ENCODE measurements at places on chromosomes 13 and 19. TPM values are rescaled to one million over a fixed set of nuclear protein-coding genes. Genes with fewer than 3 reads are reported as not detected.
A peak's percentile ranks its signal among the peaks of the same experiment; 100 is the strongest.

DNA sequence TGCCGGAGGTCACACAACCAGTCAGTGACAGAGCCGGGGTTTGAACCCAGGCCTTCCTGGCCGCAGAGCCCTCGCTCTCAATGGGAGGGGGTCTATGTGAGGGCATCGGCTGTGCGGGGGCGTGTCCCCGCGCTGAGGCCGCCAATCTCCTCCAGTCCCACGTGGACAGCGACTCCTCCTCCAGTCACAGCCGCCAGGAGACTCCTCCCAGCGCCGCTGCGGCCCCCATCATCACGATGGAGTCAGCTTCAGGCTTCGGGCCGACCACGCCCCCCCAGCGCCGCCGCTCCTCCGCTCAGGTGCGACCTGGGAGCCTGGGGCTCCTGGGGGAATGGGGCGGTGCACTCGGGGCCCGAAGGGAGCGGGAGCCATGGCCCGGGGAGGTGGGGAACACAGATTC lies 6.0 kb downstream of the SPRED3 start:
- ATAC-seq = no peak

GRCh38 chr13:46605825-46606554 lies 53.0 kb downstream of the LRCH1 start:
- no peak for ATAC-seq

- no peak for ATAC-seq
Observed at GRCh38 chr19:29450812-29451211, 75.0 kb upstream of the VSTM2B start.

DNA sequence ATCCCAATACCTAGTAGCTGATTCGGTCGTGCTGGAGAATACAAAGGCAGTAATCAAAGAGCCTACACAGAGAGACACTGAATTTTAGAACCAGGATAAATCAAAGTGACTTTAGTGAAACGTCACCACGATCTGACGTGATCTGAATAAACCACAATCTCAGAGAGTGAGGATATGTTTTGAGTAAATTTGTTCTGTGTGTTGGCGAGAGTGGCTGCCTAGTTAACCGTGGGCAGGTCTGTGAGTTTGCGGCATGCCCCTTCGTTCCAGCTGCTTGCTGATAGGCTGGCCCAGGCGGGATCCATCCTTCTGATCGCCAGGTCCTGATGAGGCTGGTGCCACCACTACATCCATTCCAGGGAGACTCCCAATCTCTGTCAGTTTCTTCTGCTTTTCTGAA lies 40.4 kb downstream of the LRCH1 start:
- no peak for ATAC-seq

DNA sequence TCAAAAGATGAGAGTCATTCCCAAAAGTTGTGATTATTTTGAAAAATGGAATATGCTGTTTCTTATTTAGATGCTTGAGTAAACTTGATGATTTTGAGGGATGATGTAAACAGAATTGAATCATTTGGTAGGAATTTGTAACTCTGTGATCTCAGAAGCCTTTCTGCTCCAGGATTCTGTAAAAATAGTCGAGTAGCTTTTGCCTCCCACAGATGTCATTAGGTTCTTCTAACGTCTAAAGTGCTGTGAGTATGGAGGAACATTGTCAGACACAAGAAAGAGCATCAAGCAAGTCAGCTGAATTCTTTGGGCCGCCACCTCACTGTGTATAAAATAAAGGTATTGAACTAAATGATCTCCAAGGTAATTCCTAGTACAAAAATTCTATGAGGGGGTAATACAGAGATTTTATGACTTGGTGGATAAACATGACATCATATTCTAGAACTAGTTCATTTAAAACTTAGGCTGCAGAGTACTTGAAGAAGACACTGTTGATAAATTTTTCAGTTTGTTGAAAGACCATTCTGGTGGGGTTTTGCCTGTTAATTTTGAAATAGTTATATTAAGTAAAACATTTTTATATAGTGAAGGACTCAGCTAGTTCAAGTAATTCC lies 1.4 kb upstream of the GPR183 start:
- no peak for ATAC-seq

Gene ZNF524
- 23.3 TPM for total RNA-seq

DNA sequence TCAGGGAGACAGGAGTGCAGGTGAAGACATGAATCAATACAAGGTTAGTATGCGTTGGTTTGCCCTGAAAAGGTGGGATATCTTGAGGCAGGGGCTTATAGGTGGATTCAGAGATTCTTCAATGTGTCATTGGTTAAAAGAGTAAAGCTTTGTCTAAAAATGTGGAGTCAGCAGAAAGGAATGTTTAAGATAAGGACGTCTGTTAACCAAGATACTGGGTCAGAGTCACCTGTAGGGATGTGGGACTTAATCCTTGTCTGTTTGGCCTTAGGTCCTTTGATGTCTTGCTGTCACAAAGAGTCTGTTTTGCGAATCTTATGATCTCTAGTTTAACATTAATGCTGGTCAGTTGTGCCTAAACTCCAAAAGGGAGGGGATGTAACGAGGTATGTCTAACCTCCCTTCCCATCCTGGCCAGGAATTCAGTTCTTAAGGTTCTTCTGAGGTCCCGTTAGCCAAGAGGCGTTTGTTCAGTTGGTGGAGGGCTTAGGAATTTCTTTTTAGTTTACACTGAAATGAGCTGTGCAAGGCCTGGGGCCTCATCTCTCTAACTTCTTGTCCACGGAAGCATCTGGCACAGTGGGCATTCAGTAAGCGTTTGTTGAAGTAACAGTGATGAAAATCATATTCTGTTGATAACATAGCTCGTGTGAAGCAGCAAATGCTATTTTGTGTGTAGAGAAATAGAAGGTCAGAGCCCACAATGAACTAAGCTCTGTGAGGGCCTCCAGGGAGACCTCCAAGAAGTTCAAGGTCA lies 96.2 kb upstream of the RNF113B start:
- ATAC-seq = no peak

DNA sequence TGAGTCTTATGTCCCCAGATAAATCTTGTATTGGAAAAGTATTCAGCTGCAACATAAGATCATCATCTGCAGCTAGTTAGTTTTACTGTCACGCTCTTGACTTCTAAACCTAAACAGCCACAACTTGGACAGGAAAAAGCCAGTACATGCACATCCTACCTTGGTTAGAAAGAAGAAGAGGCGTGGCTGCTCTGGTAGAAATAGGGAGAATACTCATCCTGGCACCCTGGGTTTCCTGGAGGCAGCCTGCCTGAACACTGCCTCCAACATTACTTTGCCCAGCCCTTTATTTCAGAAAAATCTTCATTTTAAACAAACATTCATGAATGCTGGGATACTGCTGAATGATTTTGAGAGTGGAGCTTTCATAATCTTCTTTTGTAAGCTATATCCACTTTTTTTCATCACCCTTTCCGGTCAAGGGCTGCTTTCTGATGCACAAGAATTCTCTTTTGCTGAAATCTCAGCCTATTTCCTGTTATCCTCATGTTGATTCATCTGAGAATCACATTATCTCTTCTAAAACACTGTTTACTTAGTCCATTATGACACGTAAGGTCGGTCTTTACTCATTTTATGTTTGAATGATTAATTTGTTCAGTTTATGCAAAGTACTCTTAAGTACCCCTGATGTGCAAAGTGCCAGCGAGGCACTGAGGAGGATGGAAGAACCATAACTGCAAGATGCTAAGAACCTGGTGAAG lies 55.2 kb downstream of the STARD13 start:
- no peak for ATAC-seq

- ATAC-seq = no peak
Observed at GRCh38 chr13:50016444-50016843, 1.2 kb downstream of the KCNRG start.

DNA sequence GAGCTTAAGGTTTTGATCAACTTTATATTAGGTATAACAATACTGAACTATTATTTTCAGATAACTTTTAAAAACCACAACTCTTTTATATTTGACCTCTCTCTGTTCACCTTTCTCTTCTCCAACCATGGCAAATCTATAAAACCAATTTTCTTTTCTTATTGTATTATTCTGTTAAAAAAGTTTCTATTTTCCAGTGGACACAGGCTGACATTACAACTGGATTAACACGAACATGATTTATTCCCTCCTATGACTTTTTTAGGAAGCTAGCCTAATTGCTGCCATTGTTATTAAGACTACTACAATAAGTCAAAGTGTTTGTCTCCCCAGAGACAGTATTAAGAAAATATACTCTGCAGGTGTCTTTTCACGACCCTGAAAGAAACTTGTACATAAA lies 2291.1 kb upstream of the PCDH20 start:
- no peak for ATAC-seq

DNA sequence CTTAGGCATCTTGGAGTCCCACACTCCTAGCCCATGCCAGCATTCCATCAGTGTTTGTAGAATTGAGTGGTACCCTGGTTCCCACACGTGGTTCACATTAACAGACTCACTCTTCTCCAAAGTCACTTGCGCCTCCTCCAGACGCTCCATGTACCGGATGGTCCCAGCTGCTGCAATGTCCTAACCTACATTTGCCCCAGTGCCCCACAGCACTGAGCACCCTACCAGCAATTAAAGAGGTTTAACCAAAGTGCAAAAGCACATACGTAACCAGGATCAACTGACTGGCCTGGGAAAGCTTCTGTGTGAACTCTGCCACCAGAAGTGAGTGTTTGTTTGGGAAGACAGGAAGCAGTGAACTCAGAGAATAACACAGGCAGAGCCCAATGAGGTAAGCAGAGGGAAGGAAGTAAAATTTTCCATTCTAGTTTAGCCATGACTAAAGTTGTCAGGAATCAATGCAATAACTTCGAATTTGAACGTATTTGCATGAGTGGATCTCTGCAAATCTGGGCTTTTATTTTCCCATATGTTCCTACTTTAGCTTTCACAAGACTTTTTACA lies 7.3 kb upstream of the MEDAG start:
- peak; percentile 80 for ATAC-seq

Gene NKPD1
- not detected for total RNA-seq

Gene B3GNT8
- total RNA-seq = 6.1 TPM

GRCh38 chr13:22757530-22758120 lies 423.2 kb upstream of the SGCG start:
- no peak for ATAC-seq

Gene WDR18
- 7.2 TPM for total RNA-seq

DNA sequence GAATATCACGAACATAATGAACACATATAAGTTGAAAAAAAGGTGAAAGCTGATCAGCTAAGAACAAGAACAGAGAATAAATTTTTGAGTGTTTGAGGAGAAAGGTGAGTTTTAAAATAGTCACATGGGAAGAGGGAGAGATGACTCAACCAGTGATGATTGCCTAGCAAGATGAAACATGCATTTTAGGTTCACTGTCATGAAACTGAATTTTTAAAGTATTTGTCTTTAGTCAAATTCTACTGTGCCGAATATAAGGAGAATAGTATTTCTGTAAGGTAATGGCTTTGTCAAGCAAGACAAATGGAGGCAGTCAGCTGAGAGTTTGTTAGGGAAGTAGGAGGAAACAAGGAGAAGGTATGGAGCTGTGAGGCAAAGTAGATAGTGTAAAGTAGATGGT lies 2557.4 kb downstream of the PCDH9 start:
- ATAC-seq = no peak

- no peak for ATAC-seq
Observed at GRCh38 chr19:38684862-38685665, 37.6 kb downstream of the ACTN4 start.

DNA sequence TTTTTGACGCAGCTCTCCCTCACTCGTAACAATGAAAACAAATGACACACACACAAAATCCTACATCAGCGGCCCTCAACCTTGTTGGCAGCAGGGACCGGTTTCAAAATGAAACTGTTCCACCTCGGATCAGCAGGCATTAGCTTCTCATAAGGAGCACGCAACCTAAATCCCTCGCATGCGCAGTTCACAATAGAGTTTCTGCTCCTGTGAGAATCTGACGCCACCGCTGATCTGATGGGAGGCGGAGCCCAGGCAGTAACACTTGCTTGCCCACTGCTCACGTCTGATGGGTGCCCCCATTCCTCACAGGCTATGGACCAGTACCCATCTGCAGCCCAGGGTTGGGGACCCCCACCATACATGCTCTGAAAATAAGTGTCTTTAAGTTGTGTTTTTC lies 43.4 kb downstream of the DHRS12 start:
- no peak for ATAC-seq

Gene POP4
- 63.4 TPM for total RNA-seq

Gene PEG3
- 13.9 TPM for total RNA-seq

Gene ZNF763
- 8.1 TPM for total RNA-seq

- ATAC-seq = no peak
Observed at GRCh38 chr19:30682146-30682998, 310.2 kb downstream of the ZNF536 start.

GRCh38 chr13:44230736-44231135 lies 142.9 kb upstream of the SERP2 start:
- ATAC-seq = no peak

Gene ZNF331
- total RNA-seq = 25.8 TPM

Gene AP1M2
- 13.2 TPM for total RNA-seq

- ATAC-seq = no peak
Observed at GRCh38 chr19:13206587-13206986, 56.4 kb downstream of the IER2 start.

DNA sequence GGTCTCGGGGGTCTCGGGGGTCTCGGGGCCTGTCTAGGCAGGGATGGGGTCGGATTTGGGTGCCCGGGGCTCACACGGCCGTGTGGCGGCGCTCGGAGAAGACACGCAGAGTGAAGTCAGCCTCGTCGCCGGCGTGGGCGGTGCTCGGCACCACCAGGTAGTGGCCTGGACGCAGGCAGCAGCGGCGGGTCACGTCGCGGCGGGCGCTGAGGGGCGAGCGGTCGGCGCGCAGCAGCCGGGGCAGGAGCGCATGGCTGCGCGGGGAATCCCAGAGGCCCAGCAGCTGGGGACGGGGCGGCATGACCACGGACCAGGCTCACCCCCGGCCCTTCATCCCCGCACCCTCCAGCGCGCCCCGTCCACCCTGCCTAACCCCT lies 8.2 kb downstream of the CAPN12 start:
- ATAC-seq = peak; percentile 29

- ATAC-seq = peak; percentile 73
Observed at GRCh38 chr13:97433727-97434396, at the start of gene RAP2A. TSS of gene RAP2A (plus strand) at chr13:97434169. CDS start at chr13:97434471, 302 bp downstream.

Gene SIGLEC9
- 7.0 TPM for total RNA-seq

DNA sequence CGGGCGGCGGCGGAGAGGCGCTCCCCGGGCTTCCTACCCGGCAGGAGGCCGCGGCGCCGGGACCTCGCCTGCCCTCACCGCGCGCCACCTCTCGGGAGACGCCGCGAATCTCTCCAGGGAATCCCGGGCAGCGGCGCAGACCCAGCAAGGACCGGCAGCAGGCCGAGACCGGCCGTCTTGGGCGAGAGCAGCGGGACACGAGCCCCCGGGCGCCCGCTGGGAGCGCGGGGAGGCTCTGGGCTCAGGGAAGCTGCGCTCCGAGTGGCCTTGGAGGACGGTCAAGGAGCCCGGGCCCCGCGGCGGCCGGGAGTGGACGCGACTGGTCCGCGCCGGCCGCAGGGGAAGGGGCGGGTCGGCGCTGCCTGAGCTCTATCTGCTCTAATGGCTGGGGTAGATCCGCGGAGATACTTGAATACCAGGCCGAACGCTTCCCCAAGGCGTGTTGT lies 14.7 kb downstream of the CDX2 start:
- ATAC-seq = peak; percentile 50

GRCh38 chr19:51689751-51690453 lies 3.2 kb upstream of the SPACA6 start:
- ATAC-seq = no peak

DNA sequence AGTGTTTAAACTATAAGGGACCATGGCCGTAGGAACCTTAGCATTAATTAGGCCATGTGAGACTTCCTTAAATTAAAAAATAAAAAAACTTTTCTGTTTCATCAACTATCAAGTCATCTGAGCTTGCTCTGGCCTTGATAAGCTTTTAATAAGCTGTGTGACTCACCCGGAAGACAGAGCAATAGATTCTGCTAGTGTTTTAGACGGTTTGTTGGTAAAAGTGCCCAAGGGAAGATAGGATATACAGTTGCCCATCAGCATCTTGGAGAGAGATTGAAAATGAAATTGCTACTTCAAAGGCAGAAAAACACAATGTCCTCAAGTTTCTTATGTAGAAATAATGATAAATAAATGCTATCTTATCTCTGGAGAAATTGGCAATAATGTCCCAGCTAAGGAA lies 31.2 kb upstream of the RCBTB2 start:
- ATAC-seq = no peak

Measured in gastroesophageal sphincter (tissue), 4 donors.